ENCODE measurements at places on chromosomes 11 and 22. TPM values are rescaled to one million over a fixed set of nuclear protein-coding genes. Genes with fewer than 3 reads are reported as not detected.

DNA sequence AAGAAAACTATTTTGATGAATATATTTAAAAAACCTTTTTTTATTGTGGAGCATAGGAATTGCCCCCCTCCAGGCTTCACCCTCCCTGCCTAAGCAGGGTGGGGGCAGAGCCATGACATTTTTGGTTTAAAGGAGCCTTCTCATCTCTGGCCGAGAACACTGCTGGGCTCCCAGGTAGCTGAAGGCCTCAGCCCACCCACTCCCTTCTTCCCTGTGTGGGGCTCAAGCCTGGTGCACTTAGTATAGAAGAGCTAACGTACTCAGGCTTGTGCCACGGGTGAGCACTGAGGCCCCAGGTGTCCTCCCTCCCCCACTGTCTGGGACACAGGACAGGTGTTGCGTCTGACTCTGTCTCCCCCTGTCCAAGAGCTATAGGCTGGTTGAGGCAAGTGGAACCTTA, 2.2 kb upstream of the IL18BP start:
- H3K27ac ChIP-seq, result no peak overlapping the region
- peaks cover 2% of the 10 kb centered on the region for H3K36me3 ChIP-seq
- DNase-seq, result no peak
- H3K4me1 ChIP-seq, result peaks cover 26% of the 10 kb centered on the region
- no peak overlapping the region for H3K4me3 ChIP-seq

- no peak overlapping the region for H3K27ac ChIP-seq
- H3K4me3 ChIP-seq, result no peak overlapping the region
- peaks cover 7% of the 10 kb centered on the region for H3K4me1 ChIP-seq
- no peaks in the 10 kb centered on the region for H3K27me3 ChIP-seq
Measured at GRCh38 chr11:124915541-124916369, 3.3 kb upstream of the HEPN1 start.

DNA sequence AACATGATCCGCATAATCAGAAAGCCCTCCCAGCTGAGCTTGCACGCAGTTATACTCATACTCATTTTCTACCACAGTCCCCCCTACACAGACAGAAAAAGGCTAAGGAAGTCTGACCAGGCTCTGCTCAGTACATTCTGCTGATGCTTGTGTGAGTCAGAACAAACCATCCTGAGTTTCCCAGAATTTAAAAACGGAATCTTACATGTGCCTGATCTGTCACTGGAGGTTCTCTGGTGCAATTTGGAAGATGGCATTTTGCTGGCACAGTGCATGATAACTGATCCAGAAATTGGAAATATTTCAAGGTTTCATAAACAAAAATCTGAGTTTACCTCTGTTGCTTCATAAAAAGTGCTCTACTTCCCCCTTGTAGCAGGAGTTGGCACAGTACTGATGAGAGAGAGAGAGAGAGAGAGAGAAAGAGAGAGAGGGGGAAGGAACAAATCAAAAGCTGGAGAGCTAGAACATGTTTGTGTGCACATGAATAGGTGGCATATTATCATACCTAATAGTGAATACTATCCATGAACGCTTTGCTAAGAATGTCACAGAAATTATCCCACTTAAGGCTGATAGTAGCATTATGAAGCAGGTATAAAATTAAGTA, 1085.3 kb downstream of the DLG2 start:
- no peak for DNase-seq
- H3K36me3 ChIP-seq, result no peaks in the 10 kb centered on the region
- H3K4me1 ChIP-seq, result no peaks in the 10 kb centered on the region
- H3K27me3 ChIP-seq, result no peaks in the 10 kb centered on the region

DNA sequence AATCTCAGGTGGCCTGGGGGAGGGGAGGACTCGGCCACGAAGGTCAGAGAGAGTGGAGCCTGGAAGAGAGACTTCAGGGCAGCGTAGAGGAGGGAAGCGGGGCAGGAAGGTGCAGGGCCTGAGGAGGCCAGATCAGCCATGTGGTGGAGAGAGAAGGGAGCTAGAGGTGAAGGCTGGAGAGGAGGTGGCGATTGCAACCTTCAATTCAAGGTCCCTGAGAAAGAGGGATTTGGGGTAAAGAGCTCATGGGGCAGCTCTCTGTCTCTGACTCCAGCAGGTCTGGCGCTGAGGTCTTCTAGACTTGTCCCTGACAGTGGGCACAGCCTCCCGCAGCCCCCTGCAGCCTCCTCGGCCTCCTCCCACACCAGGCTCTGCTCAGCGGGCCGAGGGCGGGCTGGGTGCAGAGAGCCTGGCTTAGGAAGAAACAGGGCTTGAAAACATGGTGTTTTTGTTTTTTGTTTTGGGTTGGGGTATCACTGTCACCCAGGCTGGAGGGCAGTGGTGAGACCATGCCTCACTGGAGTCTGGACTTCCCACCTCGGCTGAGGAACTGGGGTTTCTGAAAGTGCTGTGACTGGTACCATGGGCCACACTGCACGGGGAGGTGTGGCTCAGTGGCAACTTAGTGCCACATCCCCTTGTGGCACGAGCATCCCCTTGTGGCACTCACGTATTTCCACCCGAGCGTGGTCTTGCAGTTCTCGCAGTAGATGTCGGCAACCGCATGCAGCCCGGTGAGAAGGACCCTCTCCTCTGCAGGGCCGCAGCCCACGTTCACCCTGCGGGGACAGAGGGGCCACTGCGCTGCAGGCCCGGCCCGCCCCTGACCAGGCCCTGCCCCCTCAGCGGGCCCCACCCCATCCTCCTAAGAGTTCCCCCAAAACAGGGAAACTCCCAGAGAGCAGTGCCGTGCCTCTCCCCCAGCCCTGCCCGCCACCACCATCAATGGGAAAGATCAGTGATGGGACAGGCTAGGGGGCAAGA, 32.6 kb downstream of the YPEL1 start:
- H3K36me3 ChIP-seq, result peaks cover 63% of the 10 kb centered on the region
- no peak for DNase-seq
- no peak overlapping the region for H3K4me3 ChIP-seq

The CCDC88B gene
- total RNA-seq, result 276 TPM

DNA sequence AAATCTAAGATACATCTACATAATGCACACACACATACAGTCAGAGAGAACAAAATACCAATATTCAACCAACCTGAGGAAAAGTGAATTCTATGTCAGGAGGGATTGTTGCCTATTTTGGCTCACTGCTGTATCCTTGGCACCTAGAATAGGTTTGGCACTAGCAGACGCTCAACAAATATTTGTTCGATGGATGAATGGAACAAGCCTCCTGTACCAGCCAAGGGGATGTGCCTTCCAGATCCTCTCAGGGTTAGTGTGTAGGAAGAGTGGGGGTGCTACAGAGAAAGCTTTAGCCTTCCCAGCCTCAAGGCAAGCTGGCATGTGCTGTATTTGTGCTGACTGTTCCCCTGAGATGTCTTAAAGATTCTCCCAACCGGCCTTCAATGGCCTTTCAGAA, 23.3 kb upstream of the POU2AF1 start:
- no peak overlapping the region for H3K4me3 ChIP-seq
- H3K27ac ChIP-seq, result no peak overlapping the region
- H3K27me3 ChIP-seq, result no peaks in the 10 kb centered on the region
- H3K4me1 ChIP-seq, result peaks cover 4% of the 10 kb centered on the region

DNA sequence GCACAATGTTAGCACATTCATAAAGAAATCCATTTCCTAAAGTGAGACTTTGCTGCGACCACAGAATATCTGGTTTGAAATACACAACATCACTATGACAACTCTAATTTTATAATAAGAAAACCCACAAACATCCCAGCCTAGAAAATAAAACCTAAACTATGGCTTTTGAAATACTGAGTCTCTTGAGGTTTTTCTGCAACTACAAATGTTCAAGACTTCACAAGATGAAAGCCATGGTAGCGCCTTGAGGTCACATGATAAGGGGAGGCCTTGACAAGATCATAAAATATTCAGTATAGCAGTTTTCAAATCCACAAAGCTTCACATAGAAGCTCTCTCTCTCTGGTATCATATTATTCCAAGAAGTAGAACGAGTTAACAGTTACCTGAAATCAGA, 126.8 kb downstream of the MPPED2 start:
- no peak overlapping the region for H3K27ac ChIP-seq
- no peaks in the 10 kb centered on the region for H3K4me1 ChIP-seq

DNA sequence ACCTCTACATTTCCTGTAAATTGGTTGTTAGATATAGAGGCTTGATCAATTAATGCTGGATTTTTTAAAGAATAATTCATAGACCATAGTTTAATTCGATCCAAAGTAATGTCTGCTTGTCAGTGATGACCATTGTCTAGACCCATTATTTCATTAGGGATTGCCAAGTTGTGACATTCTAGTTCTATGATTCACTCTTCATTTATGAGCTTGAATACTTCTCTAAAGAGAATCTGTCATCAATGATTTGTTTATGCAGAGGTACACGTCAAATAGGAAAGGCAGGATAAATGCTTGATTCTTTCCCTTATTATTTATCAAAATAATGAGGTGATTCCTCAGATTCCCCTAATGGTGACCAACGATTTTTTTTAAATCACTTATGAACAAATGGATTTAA, 24.0 kb upstream of the ROBO3 start:
- peaks cover 59% of the 10 kb centered on the region for H3K27me3 ChIP-seq
- H3K4me3 ChIP-seq, result no peak overlapping the region
- peaks cover 18% of the 10 kb centered on the region for H3K4me1 ChIP-seq

DNA sequence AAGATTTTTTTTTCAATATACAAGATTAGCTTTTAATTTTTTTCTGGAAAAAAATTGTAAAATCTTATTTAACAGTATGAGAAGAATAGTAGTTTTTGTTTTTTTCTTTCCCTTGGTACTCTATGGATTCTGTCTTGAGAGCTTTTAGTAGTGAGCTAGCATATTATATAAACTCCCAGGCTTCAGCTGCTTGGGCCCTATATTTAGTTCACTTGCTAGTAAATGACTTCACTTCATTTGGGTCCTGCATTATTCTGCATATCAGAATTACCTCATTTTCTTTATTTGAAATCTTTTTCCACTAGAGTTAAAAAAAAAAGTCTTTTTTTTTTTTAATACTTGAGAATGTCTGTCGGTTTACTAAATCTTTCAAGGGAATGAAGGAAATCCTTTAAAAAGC, 33.1 kb downstream of the HIPK3 start:
- no peak overlapping the region for H3K27ac ChIP-seq
- no peak overlapping the region for H3K4me3 ChIP-seq
- no peaks in the 10 kb centered on the region for H3K4me1 ChIP-seq
- H3K27me3 ChIP-seq, result no peaks in the 10 kb centered on the region
- DNase-seq, result no peak

DNA sequence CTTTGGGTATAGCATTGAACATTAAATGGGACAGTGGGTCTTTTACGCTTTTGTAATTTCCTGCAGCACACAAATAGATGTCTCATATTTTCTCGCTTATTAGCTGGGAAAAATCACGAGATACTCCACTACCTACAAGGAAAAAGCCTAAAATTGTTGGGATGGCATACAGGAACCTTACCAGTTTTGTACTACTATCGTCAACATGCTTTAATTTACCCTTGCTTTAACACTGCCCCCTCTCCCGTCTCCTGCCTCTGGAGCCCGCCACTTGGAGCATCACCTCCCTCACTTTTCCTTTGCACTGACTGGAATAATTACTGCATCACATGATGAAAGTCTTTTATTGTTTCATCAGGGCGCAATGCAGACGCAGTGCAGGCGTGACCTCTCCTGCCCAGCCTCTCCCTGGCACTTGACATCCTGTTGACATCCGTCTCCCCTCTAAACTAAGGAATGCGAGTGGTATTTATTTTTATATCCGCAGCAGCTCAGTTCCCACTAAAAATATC, 1.0 kb upstream of the FNBP4 start:
- H3K4me1 ChIP-seq, result peaks cover 21% of the 10 kb centered on the region
- no peaks in the 10 kb centered on the region for H3K27me3 ChIP-seq
- DNase-seq, result no peak
- peak overlapping the region; percentile 96 for H3K27ac ChIP-seq

- H3K4me3 ChIP-seq, result no peak overlapping the region
- peaks cover 2% of the 10 kb centered on the region for H3K27me3 ChIP-seq
- no peak overlapping the region for H3K27ac ChIP-seq
Measured at GRCh38 chr11:27710536-27710935, 10.3 kb upstream of the BDNF start.

The OSBP2 gene
- 1.2 TPM for total RNA-seq

DNA sequence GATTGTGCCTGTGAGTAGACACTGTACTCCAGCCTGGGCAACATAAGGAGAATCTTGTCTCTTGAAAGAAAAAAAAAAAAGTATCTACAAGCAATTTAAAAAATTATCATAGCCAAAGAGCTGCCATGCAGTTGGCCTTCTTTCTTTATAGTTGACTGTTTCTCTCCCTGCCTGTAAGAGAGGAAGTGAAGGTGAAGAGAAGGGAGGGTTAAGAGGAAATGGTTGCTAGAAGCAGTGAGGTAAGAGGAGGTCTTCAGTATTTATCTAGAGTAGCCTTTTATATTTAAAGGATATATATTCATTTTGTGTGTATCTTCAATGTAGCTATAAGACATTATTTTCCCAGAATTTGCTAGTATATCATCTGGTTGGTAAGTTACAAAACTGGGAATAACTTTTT, 217.9 kb downstream of the TMEM135 start:
- DNase-seq, result no peak
- H3K27ac ChIP-seq, result no peak overlapping the region
- no peaks in the 10 kb centered on the region for H3K27me3 ChIP-seq
- peaks cover 6% of the 10 kb centered on the region for H3K4me1 ChIP-seq

GRCh38 chr11:132245403-132246385, 875.3 kb downstream of the NTM start:
- no peak overlapping the region for H3K4me3 ChIP-seq
- H3K36me3 ChIP-seq, result no peaks in the 10 kb centered on the region
- no peak overlapping the region for H3K27ac ChIP-seq

DNA sequence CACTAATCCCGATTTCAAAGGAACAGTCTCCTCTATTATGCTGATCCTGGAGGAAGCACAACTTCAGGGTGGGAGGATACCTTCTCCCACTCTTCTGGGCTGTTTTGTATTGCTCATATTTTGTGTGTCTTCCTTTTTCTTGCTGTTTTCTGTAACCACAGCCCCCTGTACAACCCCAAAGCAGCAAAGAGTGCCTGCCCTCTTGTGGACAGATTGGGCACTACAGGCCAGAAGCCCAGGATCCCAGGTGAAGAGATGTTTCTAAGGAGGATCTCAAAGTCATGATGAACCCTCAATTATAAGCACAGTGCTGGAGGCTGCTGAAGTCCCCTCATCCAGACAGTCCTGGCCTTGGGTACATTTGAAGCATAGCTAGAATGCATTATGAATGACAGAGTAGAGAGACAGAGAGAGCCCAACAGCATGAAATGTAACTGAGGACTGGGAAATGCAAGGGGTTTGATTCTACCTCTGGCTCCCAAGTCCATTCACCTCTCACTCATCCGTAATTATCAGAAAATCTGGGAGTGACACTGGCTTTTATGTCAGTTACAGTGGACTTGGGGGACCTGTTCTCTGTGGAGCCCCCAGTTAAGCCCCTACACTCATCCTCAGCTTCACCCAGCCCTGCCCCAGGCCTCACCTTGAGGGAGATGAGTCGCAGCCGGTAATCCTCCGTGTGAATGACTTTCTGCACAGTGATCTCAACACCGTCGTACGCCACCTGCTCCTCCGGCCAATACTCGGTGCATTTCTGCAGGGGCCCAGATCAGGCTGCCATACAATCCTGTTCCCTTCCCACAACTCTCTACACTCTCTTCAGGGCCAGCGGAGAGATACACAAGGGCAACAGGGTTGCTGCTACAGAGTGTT, 6.2 kb upstream of the IGSF22 start:
- peak; percentile 64 for DNase-seq
- H3K27me3 ChIP-seq, result no peaks in the 10 kb centered on the region
- no peak overlapping the region for H3K4me3 ChIP-seq
- H3K4me1 ChIP-seq, result no peaks in the 10 kb centered on the region
- no peak overlapping the region for H3K27ac ChIP-seq
